ENCODE measurements at places on chromosomes 6 and 20. TPM values are rescaled to one million over a fixed set of nuclear protein-coding genes. Genes with fewer than 3 reads are reported as not detected.

Gene LAMA2
- under 0.01 TPM for total RNA-seq

Gene ESF1
- 15.2 TPM for total RNA-seq

Gene SLC22A3
- total RNA-seq = 8.6 TPM

Gene THBS2
- total RNA-seq = 3.6 TPM

Gene ALDH8A1
- 1.1 TPM for total RNA-seq

Gene SLC17A9
- total RNA-seq = 0.53 TPM

Gene LTB
- total RNA-seq = not detected

Gene GRIK2
- total RNA-seq = 0.38 TPM

Gene PTCRA
- not detected for total RNA-seq

Gene PRL
- total RNA-seq = not detected

Gene NFATC2
- not detected for total RNA-seq

Gene CAGE1
- not detected for total RNA-seq

All from bronchial epithelial cell (primary cell).